Activated CD8-positive, alpha-beta memory T cell treated with anti-CD3 and anti-CD28 coated beads for 4 hours (primary cell): ENCODE measurements at places on chromosomes 5 and 9.

GRCh38 chr9:25602400-25603044 is 75.7 kb downstream of the TUSC1 start:
- DNase-seq, result no peak

GRCh38 chr5:134594797-134595457 is 37.7 kb downstream of the SAR1B start:
- DNase-seq, result no peak

DNA sequence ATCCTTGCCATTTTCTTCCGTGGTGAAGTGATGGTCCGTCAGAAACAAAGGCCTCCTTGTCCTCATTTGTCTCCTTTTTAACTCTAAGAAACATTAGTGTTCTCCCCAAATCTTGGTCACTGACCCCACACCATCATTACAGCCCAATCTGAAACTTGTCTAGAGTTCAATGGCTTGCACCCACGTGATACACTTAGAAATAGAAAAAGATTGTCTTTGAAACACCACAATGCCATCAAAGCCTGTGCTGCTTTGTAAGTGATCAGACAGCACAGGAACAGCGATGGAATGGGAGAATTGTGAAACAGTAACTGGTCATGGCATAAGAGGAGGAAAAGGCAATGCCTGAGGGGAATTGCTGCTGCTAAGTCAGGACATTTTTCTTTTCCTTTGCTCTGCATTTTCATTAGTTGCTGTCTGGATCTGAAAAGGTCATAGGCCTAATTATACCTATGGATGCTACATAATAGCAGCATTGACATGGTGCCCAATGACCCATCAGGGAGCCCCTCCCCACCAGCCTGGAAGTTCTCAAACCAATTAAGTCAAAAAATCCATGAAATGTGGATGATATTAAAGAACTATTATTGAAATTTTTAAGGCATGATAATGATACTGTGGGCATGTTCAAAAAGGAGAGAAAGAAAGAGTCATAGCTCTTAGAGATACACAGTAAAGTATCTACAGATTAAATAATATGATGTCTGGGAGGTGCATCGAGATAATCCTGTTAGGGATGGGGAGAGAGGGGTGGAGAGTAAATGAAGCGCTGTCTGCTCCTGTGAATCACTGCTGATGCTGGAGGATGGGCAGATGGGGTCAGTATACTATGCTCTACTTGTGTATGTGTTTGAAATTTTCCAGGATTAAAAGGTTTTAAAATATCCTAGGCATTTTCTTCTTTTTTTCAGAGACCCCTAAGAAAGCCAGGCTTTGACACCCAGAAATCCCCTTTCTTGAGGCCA is 83.6 kb downstream of the ENC1 start:
- DNase-seq, result no peak

DNA sequence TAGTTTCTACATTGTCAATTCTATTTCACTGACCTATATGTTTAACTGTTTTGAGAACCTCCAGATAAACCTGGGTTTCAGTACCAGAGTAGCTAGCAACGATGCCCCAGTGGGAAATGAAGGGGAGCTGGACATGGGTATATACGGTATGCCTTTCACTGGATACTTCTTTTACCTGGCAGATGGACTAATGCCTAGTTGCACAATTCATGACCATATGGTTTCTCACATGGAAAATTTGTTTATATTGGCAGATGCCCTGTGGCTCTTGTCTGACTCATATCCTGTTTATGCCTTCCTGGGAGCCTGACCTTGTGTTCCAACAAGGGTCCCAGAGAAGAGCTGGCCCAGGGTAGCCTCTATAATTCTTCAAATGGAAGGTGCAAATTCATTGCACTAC is 144.1 kb downstream of the MAT2B start:
- no peak for DNase-seq

GRCh38 chr5:148011398-148012137 is 52.2 kb upstream of the SPINK5 start:
- DNase-seq, result no peak

DNA sequence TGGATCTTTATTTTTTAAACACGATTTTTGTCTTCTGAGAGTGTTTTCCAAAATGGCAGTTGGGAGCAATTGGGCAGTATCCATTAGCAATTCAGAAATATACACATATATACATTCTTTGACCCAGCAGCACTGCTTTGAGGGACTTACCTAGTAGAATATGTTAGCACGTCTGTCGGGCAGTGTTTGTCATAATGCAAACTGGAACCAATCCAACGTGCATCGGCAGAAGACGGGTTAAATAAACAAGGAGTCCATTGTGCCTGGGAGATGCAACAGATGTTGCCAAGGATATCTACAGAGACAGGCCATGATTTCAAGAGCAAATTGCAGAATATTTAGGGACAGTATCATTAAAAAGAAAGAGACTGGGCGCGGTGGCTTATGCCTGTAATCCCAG is 107.0 kb downstream of the COL5A1 start:
- DNase-seq, result no peak

DNA sequence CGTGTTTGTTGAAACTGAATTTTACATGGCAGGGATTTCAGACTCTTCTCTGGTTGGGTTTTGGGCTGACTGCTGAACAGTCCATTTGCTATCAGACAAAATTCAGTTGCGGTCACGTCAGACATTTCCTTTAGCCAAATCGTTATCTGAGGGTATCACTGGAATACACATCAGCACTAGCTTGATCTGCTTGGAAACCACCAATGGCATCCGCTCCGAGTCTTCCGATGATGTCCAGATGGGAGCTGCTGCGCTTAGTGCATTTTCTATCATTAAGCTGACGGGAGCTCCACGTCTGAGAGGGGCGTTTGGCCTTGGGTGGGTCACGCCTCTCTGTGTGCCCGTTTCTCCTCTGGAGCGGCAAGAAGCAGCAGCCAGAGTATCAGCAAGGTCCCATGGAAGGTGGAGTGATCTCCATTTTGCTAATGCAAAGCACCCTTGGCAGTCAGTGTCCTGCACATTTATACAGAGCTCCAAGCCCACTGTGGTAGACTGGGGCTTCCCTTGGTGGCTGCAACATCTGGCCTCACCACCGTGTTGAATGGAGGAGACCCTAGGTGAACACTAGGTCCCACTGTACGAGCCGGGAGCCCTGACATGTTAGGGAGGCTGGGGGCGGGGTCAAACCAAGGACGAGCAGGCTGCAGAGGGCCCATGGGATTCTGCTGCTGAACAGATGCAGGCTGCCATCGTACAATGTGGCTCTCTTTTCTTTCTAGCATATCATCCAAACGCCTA is 134.6 kb upstream of the PHYKPL start:
- no peak for DNase-seq

- no peak for DNase-seq
Measured at GRCh38 chr9:8679371-8679822, 879.8 kb upstream of the DMAC1 start.

- no peak for DNase-seq
Measured at GRCh38 chr9:17906841-17907778, 328.2 kb downstream of the SH3GL2 start.

DNA sequence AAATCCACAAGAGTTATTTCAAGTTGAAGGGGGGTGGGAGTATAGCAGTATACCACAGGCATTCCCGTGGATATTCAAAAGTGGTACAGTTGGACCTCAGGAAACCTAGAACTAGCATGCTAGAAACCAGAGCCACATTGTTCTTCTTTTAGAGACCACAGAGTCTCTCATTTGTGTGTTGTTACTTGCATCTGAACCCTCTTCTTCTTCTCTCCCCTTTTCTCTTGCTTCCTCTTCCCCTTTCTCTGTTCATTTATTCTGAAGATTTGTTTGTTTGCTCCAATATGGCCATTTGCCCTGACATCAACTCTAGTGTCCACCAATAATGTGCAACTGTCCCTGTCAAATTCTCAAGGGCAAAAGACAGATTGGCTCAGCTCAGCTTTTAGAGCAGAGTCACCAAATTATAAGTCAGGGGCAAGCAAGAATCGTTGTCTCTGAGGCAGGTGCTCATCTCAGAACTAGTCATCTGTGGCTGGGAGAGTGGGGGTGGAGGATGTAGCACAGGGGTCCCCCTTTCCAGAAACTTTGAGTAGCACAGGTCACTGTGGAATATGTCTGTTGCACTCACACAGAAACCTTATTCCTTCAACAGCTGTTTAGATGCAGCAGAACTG is 321.1 kb downstream of the ARRDC3 start:
- no peak for DNase-seq

DNA sequence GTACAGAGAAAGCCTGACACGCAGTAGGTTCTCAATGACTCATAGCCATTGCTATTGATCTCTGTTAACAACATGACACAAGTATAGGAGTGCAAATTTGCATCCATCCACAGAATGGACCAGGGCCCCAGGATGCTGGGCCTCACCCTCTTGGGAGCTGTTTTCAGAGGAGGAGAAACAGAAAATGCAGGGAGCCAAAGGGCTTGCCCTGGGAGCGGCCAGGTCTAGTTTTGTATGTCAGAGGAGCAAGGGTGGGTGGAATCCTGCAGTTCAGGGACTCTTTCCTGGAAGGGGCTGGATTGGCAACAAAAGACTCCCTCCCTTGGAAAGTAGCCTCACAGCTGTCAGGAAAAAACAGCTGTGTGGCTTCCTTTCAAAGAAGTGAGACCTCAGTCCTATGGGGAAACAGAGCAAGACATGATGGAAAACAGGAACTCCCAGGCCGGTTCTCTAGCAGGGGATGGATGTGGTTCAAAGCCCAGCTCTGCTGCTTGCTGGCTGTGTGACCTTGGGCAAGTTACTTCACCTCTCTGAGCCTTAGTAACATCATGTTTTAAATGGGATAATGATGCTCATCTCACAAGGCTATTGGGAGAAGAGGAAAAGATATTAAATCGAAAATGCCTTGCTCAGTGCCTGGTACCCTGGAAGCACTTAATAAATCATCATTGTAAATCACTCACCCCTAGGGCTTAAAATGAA is 50.5 kb upstream of the SH3PXD2B start:
- no peak for DNase-seq

DNA sequence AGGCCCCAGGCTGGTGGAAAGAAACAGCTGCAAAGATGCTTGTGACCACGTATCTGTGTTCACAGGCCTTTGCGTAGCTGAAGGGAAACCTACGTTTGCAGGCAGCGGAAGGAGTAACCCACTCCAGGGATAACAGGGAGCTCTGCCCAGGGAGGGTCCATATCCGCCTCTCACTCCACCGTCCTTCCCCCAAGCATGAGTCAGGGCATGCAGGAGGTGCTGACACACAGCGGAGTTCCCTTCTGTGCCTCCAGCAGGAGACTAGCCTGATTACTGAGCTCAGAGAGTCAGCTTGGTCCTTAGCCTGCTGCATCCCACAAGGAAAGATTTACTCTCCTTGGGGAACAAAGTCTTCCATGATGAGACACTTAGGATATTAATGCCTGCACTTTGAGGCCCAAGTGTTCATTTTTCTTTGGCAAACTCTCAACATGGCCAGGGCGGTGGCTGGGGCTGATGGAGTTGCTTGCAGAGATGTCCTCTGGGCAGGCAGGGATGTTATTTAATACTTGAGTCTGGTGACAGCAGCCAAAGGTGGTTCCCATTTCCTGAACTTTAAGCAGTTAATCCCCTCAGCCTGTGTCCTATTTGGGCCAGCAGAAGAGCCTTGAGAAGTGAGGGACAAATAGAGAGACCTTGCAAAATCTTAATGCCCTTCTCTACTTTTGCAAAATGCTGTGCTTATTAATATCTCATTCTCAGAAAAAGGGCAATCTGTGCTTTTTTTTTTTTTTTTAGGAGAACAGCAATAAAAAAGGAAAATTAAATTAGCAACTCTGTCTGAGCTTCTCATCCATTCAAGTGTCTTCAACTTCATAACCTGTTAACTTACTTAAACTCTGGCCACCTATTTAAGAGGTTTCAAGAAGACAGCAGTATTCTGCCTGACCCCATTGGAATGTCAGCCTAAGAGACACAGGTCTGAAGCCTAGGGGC is 222.1 kb downstream of the HSPA4 start:
- no peak for DNase-seq

GRCh38 chr5:39409033-39409432 is 15.7 kb downstream of the DAB2 start:
- no peak for DNase-seq

DNA sequence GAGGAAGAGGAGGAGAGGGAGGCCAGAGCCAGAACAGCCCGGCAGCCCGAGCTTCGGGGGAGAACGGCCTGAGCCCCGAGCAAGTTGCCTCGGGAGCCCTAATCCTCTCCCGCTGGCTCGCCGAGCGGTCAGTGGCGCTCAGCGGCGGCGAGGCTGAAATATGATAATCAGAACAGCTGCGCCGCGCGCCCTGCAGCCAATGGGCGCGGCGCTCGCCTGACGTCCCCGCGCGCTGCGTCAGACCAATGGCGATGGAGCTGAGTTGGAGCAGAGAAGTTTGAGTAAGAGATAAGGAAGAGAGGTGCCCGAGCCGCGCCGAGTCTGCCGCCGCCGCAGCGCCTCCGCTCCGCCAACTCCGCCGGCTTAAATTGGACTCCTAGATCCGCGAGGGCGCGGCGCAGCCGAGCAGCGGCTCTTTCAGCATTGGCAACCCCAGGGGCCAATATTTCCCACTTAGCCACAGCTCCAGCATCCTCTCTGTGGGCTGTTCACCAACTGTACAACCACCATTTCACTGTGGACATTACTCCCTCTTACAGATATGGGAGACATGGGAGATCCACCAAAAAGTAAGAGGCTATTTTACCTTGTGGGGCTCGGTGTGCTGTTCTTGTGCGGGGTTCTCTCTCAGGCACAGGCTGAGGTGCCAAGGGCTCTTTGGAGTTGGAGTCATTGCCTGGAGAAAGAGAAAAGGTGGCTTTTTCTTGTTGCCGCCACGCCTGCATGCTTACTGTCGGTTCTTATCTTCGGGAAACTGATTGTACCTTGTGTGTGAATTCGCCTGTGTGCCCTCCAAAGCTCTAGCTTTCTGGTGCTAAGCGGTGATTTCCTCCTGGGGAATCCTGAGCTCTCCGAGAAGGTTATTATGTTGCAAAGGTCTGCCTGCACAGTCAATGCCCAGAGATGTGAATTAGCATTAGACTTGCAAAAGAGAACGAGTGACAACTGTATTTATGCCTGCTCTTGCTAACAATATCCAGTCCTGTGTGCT is at the start of gene ISL1:
TSS of gene ISL1 (plus strand) at position 318 of the 991 bp plus-strand sequence. CDS start at position 542, 224 bp downstream.
- DNase-seq, result no peak
